ENCODE measurements at places on chromosomes 12 and 14.

- no peak for DNase-seq
Observed at GRCh38 chr14:26255213-26255612, 342.6 kb downstream of the NOVA1 start.

GRCh38 chr14:105507247-105507646 lies 16.2 kb downstream of the TEDC1 start:
- DNase-seq = no peak

DNA sequence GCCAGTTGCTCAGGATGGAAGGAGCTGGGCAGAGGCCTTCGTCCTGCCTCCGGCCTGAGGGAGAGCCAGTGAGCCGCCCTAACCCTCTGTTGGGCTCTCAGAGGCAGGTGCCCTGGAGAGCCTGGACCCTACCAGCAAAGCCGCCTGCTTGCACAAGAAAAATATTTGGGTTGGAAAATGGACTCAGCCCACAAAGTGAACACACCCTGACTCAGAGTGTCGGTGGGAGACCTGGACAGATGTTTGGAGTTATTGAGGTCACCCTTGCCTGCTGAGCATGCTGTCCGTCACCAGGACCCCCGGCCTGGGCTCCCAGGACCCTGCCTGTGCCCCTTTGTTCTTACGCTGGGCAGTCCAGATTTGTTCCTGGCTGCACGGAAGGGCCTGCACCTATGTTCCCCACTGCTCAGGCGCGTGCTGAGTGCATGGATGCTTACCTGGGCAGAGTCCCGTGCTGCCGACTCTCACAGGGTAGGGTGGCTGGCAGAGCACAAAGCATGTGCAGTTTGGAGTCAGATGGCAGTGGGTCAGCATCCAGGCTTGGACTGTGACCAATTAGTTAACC lies 22.4 kb downstream of the FAM181A start:
- peak; percentile 33 for DNase-seq

DNA sequence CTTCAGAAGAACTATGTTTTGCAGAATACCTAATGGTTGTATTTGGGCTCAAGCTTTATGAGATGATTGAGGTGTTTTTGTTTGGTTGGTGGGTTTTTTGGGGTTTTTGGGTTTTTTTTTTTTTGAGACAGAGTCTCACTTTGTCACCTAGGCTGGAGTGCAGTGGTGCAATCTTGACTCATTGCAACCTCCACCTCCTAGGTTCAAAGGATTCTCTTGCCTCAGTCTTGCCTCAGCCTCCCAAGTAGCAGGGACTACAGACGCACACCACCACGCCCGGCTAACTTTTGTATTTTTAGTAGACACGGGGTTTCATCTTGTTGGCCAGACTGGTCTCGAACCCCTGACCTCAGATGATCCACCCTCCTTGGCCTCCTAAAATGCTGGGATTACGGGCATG lies 39.6 kb downstream of the ARL1 start:
- no peak for DNase-seq

DNA sequence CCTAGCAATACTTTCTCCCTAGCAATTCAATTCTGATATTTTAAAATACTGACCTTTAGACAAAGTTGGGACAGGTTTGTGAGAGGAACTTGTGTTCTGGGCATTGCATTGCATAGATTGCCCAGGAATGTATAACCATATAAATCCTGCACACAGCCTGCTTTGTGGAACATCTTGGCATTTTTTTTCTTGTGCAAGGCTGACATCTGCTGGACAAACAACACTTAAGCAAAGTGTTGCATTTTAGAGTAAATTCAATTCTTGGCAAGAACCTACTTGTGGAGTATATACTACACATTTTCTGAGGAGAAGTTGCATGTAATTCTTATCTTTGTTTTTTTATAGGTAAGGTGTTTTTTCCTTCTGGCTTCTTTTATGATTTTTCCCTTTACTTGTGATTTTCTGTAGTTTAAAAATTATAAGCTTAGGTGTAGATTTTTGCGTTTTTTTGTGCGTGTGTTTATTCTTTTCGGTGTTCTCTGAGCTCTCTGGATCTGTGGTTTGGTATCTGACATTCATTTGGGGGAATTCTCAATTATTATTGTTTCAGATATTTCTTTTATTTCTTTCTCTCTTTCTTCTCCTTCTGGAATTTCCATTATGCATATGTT lies 26.4 kb downstream of the TESPA1 start:
- peak; percentile 75 for DNase-seq

- no peak for DNase-seq
Observed at GRCh38 chr12:58919231-58920101, 838 bp downstream of the LRIG3 start.

DNA sequence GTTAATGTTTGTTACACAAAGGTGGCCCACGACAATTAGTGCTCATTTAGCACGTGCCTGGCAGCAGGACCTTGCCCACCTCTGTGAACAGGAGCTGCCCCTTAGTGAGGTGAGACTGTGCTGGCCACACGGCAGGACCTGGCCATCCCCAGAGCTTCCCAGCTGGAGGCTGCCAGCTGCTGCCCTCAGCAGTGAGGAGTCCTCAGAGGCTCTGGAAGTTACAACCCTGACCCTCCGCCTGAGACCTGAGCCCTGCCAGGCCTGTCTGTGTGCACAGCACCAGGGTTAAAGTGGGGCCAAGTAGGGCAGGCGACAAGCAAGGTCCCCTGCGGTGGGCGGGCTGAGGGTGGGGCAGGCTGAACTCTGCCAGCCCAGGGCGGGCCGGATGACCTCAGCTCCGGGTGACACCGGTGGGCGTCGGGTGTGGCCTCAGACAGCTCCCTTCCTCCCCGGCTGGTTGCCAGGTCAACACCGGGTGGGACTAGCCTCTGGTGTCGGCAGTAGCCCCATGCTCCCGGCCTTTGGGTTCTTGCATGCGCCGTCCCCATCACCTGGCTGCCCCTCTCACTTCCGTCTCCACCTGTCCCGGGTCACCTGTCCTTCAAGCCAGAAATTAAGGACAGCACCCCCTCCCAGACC lies 9.2 kb upstream of the LBHD2 start:
- DNase-seq = no peak

- no peak for DNase-seq
Observed at GRCh38 chr12:9727813-9728212, 5.1 kb downstream of the CLECL1 start.

GRCh38 chr14:47826809-47827208 lies 151.4 kb upstream of the MDGA2 start:
- no peak for DNase-seq

GRCh38 chr12:111932241-111932640 lies 80.7 kb downstream of the TMEM116 start:
- no peak for DNase-seq

DNA sequence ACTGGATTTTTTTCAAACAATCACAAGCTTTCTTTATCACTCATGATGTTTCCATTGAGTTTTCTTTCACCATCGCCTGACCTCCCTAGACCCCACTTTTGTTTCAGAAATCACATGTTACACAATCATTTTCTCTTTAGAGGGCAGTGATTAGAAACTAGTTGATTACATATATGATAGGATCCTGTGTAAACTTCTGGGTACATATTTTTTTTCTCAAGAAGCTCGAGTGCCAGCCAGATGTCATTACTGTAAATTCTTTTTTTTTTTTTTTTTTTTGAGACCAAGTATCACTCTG lies 62.4 kb upstream of the PSMA6 start:
- no peak for DNase-seq

DNA sequence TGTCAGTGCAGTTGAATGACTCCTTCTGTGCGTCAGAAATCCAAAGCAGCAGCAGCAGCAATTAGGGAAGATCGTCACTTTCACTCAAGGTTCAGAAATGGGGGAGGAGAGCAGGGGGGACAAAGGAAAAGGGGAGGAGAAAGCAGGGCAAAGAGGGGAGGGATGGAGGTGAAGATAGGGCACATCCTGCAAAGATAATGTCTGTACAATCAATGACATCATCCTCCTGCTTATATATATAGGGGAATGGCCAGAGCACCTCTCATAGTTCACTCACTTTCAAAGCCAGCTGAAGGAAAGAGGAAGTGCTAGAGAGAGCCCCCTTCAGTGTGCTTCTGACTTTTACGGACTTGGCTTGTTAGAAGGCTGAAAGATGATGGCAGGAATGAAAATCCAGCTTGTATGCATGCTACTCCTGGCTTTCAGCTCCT lies at the start of gene NTS:
NTS (plus strand) TSS at position 265 of the 431 bp plus-strand sequence; CDS start at position 374, 109 bp downstream.
- DNase-seq = no peak

- peak; percentile 61 for DNase-seq
Observed at GRCh38 chr12:123905319-123905925, 67.2 kb downstream of the CCDC92 start.

DNA sequence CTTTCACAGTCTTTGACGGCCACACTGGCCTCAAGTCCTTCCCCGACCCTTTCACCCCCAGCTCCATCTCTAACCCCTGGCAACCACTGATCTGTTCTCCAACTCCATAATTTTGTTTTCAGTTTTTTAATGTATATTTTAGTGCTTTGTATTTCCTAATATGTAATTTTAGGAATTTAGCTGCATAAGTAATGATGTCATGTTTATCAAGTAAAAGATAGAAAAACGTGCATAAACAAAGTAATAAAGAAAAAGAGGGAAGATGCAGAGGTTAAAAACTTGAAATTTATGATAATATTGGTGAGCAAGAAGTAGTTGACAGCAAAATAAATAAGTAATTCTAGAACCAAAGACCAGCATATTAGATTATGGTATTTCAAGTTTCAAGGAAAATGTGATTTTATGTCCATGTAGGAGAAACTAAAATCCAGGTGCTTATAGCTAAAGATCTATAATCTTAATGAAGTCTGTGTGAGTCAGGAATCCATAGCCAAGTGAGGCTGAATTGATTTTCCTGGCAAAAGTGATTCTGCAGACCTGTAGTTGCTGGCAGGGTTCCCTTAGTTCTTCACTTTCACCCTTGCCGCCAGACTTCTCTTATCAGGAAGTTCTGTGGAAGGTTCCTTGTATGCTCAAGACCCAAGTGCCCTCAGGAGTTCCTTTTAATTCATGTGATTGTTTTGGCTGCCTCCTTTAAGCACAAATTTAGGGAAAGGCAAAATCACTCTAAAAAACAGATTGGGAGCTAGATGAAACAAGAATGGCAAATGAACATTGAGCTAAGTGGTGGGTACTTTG lies 24.4 kb downstream of the FBXW8 start:
- DNase-seq = no peak

GRCh38 chr12:44389896-44390295 lies 486.2 kb downstream of the NELL2 start:
- peak; percentile 71 for DNase-seq

GRCh38 chr12:133080026-133080367 lies 726 bp upstream of the ZNF140 start:
- peak; percentile 98 for DNase-seq

DNA sequence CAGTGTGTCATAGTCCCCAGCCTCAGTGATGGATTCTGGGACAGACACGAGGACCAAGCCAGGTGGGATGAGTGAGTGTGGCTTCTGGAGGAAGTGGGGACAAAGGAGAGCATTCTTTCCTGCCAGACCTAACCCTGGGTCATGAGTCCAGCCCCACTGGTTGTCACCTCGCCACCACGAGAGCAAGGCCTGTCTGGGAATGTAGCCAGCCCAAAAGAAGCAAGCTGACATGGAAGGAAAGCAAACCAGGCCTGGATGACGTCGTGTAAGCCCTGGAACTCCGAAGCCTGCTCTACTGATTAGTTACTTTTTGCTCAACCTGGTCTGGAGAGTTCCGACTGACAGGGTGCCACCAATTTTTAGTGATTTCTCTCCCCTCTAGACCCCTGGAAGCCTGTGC lies 105.9 kb downstream of the SINHCAF start:
- no peak for DNase-seq

GRCh38 chr12:46832130-46832704 lies 6.4 kb upstream of the SLC38A4 start:
- no peak for DNase-seq

- no peak for DNase-seq
Observed at GRCh38 chr12:50739611-50740010, 24.3 kb upstream of the ATF1 start.

GRCh38 chr14:28102814-28103213 lies 663.8 kb upstream of the FOXG1 start:
- no peak for DNase-seq

GRCh38 chr12:66244446-66244845 lies 55.4 kb downstream of the IRAK3 start:
- no peak for DNase-seq

GRCh38 chr14:69376439-69376838 lies 21.7 kb downstream of the ERH start:
- no peak for DNase-seq

DNA sequence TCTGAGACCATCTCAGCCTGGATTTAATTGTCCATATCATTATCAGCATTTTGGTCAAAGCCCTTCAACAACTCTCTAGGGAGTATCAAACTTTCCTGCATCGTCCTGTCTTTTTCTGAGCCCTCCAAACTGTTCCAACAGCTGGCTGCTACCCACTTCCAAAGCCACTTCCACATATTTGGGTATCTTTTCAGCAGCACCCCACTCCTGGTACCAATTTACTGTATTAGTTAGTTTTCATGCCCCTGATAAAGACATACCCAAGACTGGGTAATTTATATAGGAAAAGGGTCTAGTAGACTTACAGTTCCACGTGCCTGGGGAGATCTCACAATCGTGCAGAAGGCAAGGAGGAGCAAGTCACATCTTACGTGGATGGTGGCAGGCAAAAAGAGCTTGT lies 33.1 kb upstream of the YBX3 start:
- no peak for DNase-seq

- DNase-seq = no peak
Observed at GRCh38 chr12:21428241-21428640, 9.2 kb upstream of the PYROXD1 start.

DNA sequence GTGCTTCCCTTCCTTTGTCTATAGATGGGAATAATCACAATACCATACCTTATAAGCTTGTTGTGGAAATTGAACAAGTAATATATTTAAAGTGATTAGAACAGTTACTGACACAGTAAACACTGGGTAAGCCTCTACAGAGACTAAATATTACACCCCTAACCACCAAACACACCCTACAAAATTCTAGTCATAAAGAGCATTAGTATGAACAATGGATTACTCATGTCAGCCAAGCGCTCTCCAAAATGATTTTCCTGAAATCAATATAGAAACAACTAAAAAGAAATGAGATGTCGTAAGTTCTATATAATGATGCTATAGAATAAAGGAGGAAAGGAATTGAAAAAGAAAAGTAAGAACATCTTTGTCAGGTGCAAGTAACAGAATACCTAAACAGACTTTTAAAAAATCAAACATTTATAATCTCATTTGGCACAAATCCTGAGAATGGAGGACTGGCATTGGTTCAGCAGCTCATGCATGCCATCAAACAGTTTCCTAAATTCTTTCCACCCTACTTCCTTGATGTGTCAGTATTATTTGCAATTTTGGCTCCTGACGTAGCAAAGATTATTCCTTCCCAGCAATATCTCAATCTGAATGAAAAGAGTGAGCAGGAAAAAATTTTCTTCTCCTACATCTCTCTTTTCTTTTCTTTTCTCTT lies 118.0 kb downstream of the SINHCAF start:
- DNase-seq = no peak

DNA sequence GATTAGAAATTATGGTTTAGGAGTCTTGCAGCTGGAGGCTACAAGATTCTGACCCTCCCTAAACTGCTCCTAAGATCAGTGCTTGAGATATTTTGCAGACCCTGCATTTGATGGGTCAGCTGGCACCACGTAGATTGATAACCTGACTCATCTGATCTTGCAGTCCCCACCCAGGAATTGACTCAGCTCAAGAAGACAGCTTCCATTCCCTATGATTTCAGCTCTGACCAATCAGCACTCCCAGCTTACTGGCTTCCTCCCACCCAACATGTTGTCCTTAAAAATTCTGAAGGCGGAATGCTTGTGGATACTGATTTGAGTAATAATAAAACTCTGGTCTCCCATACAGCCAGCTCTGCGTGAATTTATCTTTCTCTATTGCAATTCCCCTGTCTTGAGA lies 23.2 kb upstream of the MTHFD1 start:
- no peak for DNase-seq

GRCh38 chr14:21268617-21269251 lies 508 bp downstream of the HNRNPC start:
- DNase-seq = peak; percentile 45

GRCh38 chr14:73786636-73787485 lies 64.8 kb upstream of the PTGR2 start:
- no peak for DNase-seq

All from spinal cord (tissue), 10 donors.